ENCODE measurements at places on chromosomes 7 and 10.

GRCh38 chr10:117684672-117685211 is 142.2 kb downstream of the EMX2 start:
- DNase-seq = no peak

DNA sequence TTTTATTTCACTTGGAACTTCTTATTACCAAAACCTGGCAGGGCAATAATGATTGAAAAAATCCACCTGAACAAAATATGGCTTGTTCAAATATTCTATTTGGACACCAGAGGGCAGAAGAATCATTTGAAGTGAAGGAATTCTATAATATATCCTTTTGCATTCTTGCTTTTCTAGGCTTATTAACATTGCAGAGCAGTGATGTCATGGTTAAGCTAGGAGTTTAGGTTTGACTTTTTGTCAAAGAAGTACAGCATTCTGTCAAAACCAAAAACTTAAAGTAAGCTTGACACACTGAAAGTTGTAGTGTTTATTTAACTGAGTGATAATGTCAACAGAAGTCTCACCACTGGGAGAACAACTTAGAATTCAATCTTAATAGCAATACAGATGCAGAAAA is 156.0 kb downstream of the SEMA3D start:
- DNase-seq = peak; percentile 71

DNA sequence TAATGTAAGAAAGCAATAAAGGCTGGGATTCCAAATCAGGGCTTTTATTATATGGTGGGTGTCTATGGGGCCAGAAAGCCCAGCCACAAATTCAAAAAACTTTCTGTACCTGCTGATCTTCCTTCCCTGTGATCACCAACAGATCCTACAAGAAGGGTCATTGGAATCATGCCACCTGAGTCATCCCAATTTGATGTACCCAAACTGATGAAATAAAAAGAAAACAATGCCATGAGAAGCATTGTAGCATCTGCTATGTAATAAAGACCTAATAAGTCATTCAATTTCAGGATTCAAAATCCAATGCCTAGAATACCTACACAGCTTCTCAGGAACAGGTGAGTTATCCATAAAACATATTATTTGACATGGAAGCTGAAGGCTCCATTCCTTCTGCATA is 228.8 kb downstream of the DKK1 start:
- no peak for DNase-seq

DNA sequence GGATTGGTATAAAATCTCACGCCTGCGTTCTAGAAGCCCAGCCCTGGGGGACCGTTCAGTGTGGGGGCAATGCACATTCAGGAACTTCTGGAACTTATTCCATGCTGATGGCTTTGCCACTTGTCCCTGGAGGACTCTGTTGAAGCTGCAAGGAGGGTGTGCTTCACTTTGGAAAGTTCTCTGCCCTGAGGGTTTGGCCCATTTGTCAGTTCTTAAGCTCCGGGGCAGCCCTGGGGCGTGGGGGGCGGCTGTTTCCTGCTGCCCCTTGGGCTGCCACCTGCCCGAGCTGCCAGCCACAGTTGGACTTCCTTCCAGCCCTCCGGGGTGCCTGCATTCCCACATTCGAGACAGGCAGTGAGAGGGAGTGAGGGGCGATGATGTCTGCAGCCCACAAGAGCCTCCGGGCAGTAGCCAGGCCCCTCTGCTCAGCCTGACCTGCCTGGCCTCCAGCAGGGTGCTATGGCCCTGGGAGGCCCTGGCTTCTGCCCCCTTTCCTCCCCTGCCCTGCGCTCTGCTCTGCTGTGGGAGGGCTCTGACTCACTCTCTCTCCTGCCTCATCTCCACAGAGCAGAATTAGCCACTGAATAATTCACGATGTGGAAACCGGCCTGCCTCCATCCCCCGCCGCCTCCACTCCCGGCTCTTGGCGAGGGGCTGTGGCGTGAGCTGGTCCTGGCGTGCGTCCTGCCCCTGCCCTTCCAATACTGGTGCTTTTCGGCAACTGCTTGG is 1.9 kb downstream of the TTYH3 start:
- peak; percentile 87 for DNase-seq

Data from astrocyte of the spinal cord (primary cell).